Stimulated activated CD8-positive, alpha-beta memory T cell treated with anti-CD3 and anti-CD28 coated beads, Interleukin-7, amount 100 ng/mL, for 1 hour (primary cell): ENCODE measurements at places on chromosomes 12 and 14.

- DNase-seq: no peak
These were observed 15.1 kb downstream of the NUAK1 start for GRCh38 chr12:106123551-106124081.

- no peak for DNase-seq
These were observed 42.0 kb downstream of the GPHB5 start for GRCh38 chr14:63276492-63277342.

DNA sequence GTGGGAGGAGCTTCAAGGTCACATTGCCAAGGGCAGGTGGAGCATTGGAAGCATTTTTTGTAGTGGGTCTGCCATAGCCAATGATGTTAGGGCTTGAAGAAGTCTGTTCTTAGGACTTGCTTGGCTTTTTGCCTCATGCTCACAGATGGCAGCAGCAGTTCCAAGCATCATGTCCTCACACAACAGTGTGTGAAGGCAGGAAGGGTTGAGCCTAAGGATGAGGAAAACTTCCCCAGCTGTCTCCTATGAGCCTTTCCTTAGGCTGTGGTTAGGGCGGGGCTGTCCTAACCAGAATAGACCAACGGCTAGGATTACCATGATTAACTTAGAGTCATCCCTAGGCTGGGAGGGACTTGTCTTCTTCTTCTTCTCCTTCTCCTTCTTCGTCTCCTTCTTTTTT is 76.2 kb upstream of the KCNA1 start:
- DNase-seq: no peak

DNA sequence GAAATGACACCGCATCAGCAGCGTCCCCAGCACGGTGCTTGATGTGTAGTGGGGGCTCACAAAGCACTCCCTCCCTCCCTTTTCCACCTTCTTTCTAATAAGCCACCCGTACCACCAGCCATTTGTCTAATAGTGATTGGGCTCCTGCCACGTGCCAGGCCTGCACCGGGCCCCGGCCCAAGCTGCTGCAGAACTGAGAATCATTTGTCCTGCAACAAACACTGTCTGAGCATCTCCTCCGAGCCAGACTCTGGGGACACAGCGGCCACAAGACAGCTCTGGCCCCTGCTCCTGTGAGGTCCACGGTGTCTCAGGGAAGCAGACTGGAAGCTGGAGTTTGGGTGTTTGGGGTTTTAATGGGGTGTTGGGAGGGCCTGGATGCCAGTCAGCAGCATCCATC is 43.9 kb downstream of the MVK start:
- no peak for DNase-seq

- no peak for DNase-seq
These were observed 27.2 kb downstream of the ARF6 start for GRCh38 chr14:49919825-49920659.

DNA sequence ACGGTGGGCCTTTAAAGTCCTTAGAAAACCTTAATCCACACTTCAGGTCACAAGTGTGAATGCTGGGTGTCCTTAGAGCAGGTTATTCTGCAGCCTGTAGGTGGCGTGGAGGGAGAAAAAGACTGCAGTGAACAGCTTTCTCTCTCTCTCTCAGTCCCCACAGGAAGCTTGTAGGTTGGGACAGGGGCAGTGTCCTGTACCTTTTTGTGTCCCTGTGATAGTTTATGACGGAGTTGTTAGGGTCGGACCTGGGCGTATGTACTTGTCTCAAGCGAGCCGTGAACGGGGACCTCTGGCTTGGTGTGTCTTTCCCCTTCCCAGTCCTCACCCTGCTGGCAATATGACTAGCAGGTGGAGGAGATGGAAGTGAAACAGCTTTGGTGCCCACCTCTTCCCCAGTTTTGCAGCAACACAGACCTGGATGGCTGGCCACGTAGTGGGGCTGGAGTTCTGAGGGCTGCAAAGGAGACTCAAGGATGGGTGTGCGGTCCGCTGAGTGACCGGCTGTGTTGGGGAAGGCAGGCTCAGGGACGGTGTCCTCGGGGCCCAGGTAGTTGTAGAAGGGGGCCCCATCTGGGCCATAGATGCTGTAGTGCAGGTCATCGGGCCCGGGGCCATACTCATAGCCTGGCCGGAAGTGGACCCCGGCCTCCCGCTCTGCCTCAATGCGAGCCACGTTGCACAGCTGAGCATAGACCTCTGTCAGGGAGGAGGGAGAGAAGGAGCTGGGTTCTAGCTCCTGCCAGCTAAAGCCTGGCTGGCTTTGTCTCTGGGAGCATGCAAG is 8.9 kb downstream of the ISCA2 start:
- DNase-seq: no peak

DNA sequence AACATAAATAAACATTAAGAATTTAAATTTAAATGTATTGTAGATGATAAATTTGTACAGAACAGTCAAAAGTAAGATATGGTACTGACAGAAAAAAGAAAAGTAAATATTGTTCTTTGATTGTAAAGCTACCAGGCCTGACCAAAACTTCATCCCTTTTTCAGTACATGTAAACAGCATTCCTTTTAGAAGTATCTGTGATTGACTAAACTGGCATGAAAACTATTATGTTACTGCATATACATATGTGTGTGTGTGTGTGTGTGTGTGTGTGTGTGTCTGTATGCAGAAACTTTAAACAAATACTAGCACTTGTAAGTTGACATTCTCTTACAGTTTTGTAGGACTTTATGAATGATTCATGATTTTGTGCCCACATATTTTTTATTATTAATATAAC is 270.9 kb downstream of the C12orf50 start:
- no peak for DNase-seq

DNA sequence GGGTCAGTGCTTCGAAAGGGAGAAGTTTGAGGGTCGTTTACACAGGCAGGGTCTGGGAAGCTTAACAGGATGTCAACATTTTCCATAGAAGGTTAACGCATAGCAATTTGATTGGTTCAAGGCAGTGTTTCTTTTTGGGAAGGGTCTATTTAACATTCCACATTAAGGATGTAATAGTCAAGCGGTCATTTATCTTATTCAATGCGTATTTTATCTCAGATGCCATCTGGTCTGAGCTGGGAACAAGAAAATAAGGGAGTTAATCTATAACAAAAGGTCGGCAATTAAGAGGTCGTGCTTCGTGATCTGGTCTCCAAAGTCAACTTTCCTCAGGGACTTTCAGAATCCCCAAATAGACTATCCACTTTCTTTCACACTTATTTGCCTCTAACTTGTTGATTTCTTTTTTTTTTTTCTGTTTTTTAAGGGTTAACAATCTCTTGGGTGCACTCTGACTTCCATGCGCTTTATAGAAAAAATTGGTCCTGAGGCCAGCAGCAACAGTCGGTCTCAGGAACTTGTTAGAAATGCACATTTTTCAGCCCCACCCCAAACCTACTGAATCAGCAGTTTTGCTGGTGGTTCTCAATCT is 550 bp upstream of the RESF1 start:
- DNase-seq: no peak

- no peak for DNase-seq
These were observed 13.9 kb upstream of the RPLP0 start for GRCh38 chr12:120214626-120215356.

GRCh38 chr12:104357421-104357952 is 53.9 kb downstream of the EID3 start:
- DNase-seq: no peak

DNA sequence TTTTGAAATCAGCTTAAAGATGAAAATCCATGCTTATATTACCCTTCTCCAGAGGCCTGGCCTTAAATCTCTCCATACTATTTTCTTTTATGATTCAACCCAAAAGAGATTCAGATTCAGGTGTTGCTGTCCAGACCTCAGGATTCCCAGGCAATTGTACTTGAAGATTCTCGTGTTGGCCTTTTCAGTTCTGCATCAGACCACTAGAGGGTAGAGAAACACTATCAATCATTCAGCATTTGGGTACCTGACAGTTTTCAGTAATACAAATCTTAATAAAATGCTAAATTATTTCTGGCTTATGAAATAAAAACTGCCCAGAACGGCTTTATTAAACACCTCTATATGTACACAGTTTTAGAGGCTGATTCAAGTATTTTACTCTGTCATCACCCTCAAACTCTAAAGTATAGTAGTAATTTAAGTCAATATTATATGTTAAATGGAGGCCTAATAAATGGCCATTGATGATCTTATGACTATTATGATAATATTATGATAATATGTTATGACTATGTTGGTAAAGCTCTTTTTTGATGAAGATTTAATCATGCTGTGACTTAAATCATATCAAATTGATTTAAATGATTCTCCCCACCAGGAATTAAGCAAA is 301.1 kb downstream of the DUSP6 start:
- no peak for DNase-seq

DNA sequence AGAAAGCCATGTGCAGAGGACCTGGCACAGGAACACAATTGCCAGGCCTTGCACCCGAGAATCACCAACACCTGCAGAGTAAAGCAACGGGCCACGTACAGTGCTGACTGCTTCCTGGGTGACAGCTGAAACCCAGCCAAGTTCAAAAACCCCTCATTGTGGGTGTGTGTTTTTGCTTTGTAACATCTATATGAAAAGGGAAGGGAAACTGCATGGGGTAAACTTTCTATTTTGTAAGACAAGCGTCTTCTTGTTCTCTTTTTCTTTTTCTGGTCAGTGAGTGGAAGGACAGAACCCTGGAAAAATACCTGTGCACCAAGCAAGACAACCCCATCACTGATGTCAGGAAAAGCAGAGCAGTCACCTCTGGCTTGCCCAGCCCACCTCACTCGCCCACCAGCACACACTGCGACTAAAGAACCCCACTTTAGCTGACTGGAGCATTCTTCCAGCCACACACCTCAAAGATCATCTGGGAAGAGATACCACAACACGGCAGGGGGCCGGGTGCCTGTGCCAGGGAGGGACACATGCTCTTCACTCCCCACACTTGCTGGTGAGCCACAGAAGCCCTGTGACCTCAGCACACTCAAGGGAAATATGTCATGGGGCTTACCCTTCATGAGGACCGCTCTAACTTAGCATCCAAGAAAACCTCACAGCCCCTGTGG is 172.3 kb downstream of the NDUFA12 start:
- DNase-seq: no peak

- no peak for DNase-seq
These were observed 7.4 kb downstream of the SMAGP start for GRCh38 chr12:51262758-51263177.

- DNase-seq: no peak
These were observed 126.8 kb upstream of the MAX start for GRCh38 chr14:65228956-65229747.

DNA sequence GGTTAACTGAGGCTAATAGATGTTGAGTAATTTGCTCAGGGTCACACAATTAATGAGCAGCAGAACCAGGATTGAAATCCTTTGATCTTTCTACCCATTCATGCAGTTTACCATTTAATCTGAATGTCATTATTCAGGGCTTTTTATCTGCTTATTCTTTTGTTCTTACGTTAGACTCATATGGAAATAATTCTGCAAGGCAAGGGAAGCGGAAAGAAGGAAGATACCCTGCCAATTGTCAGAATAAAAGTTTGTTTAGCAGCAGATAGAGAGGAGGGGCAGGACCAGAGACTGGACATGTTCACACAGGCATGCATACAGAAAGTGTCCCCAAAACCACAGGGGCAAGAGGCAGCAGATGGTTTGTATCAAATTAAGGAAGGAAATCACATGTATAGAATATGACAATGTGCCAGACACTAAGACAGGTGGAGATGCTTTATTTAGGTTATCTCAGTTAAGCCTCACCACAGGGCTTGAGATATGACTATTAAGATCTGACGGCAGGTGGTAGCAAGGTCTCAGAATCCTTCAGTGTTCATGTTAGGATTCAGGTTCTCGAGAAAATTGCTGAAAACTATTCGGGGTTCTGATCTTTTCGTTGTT is 29.8 kb downstream of the BRMS1L start:
- no peak for DNase-seq

DNA sequence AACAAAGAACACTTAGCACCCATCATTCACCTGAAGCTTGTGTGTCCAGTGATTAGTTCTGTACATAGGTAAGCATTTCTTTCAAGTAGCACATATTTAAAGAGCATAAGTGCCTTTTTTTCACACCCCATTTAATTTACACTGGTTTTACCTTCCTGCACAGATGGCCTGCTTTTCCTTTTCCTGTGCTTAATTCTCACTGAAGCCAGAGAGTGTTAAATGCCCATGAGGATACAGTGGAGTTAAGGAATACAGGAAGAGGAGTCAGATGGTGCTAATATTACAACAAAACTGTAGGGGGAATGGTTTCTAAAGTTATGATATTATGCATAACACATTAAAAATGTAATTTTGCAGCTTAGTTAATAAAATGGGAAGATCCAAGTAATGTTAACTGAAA is 31.0 kb upstream of the SLC38A1 start:
- no peak for DNase-seq

- no peak for DNase-seq
These were observed 1.2 kb downstream of the PELI2 start for GRCh38 chr14:56119201-56119981.

DNA sequence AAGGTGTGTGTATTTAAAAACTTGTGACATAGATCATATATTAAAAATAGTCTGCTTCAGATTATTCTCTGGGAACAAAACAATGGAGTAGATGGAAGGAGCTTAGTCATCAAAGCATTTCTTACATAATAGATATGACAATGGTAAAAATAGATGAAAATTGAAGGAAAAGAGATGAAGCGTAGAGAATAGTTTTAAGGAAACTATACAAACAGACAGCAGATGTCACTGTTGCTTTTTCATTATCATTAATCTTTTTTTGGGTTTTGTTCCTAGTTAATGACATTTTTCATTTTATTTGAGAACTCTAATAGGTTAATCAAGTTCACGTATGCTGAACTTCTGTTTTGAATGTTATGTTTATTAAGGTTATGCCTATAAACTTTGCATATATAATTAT is 149.2 kb upstream of the FBXO33 start:
- no peak for DNase-seq

- no peak for DNase-seq
These were observed 21.7 kb upstream of the MIA2 start for GRCh38 chr14:39212034-39212433.

DNA sequence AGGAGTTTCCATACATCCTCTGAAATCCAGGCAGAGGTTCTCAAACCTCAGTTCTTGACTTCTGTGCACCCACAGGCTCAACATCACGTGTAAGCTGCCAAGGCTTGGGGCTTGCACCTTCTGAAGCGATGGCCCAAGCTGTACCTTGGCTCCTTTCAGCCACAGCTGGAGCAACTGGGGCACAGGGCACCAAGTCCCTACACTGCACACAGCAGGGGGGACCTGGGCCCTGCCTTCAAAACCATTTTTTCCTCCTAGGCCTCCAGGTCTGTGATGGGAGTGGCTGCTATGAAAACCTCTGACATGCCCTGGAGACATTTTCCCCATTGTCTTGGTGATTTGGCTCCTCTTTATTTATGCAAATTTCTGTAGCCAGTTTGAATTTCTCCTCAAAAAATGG is 10.6 kb downstream of the AREL1 start:
- no peak for DNase-seq

DNA sequence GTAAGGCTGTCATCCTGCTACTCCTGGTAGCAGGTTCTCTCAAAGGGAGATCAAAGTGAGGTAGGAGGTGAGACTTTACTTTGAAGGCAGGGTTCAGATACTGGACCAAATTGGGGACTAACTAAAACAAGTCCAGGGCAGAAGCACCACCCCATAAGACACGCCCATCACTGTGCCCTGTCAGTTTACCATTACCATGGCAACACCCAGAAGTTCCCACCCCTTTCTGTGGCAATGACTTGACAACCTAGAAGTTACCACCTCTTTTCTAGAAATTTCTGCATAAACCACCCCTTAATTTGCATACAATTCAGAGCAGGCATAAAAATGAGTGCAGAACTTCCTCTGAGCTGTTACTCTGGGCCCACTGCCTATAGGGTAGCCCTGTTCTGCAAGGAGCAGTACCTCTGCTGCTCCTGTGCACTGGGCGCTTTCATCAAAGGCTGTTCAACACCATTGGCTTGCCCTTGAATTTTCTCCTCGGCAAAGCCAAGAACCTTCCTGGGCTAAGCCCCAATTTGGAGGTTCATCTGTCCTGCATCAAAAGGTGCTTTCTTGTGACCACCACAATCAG is 64.8 kb upstream of the MAX start:
- DNase-seq: no peak
